ENCODE measurements at places on chromosomes 3 and 15.

DNA sequence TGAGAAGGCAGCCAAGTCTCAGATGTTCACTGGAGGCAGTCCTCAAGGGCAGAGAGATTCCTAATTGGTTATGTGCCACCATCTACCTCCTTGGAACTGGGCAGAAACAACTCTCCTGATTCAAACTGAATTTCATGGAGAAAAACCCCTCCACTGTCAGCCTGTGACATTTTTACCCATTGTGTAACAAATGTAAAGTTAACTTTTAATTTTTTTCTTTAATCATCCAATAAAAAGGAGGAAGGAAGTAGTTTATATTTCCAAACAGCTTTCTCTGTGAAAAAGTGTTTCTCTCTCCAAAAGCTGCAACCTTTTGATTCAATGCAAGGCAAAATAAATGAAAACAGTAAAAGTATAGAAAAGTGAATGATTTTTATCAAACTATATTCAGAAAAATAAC, 510 bp upstream of the COLQ start:
- no peak for DNase-seq

DNA sequence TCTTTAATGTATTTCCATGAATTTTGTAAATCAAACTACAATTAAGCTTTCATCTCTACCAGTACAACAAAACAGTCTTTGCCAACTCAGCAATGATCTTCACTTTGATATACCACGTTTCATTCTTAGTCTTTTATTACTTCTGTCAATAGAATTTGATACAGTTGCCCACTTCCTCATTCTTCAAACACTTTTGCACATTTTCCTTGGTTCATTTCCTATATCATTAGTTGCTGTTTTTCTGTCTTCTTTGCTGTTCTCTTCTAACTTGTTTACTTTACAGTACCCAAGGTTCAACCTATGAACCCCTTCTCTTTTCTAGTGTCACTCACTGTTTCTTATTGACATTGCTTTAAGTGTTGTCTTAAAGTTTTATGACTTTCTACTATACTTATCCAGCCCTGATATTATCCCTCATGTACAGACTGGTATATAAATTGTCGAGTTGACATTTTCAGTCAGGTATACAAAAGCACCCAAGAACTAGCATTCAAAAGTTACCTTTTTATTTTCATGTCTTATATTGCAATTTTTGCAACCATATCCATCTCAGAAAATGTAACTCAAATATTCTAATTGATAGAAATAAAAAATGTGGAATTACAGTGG, 903.1 kb downstream of the NSUN3 start:
- DNase-seq: no peak

- DNase-seq: no peak
These were observed 103.3 kb downstream of the IL1RAP start for GRCh38 chr3:190617185-190617584.

DNA sequence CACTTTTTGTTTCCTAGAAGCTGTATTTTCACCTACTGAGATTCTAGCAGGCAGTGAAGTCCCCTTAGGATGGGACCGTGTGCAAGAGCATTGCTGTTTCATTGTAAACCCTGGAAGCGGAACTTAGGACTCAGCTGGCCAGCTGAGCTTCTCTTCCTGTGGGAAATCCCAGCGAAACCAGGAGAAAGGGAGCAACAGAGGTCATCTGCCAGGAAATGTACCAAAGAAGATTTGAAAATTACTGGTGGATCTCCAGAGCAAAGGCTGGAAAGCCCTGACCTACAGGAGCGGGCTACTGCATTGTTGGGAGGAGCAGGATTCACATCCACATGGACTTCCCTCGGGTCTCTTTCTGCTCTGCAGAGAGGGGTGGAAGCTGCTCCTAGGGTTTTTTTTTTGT, 7.6 kb upstream of the ADPRH start:
- DNase-seq: no peak

DNA sequence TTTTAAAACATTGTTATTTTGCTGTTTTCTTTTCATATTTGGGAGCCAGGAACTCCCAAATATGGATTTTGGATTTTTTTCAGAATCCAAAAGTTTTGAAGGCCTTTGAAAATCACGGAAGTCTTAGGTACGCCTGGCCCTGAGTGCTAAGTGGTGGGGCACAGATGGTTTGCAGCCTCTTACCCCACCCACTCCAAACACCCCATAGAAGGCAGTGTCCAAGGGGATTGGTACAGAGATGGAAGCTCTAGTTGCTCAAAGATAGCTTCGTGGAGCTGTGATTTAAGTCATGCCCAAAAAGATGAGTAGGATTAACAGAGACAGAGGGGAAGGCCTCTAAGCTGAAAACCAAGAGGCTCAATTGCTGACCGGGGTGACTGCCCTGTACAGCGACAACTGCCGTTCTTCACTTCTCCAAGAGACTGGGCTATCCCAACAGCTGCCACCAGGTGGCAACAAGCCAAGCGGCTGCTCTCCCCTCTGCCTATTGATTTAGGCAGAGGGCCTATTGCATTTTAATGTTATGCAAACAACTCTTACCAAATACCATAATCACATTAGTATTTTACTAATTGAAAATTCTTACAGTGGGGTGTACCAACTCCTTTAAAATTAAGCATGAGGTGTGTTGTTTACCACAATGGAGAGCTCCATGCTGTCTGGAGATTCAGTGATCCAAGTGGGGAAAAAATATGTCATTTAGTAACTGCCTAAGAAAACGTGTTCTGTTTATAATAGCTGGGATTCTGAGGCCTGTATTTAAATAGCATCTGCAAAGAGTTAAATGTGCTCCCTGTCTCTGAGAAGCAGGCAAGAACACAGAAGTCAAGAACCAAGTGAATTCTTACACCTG, 64.0 kb upstream of the C15orf61 start:
- DNase-seq: peak; percentile 92

- no peak for DNase-seq
These were observed 99.8 kb downstream of the KCNH8 start for GRCh38 chr3:19248143-19248542.

DNA sequence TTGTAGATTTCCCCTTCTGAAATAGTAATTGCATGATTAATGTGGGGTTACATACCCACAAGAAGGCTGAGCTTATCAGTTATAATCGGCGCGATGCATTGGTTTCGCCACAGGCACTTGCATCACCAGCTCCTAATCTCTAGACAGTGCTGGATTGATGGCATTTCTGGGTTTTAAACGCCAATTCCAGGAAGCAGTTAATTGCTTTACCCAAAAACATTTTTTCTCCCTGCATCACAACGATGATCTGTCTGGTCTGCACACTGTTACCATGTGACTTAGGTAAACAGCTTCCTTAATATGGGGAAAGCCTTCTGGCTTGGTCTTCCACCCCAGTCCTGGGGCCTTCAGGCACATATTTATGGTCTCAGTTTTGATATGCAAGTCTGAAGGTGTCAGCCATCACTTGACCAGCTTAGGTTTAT, 70.0 kb upstream of the HEG1 start:
- no peak for DNase-seq

DNA sequence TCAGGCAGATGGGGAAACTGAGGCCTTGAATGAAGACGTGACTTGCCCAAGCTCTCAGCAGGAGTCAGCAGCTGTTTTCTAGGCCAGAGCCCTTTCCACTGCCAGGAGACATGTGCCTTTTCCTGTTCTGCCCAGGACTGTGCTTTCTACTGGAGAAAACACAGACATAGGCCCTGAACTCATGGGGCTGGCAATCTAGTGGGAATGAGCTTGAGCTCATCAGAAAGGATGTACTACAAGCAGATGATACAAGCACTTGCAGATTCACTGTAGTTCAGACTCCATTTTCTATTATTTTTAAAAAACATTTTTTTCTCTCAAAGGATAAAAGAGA, 14.4 kb downstream of the MASP1 start:
- no peak for DNase-seq

GRCh38 chr15:62474021-62474770, 309.1 kb upstream of the C2CD4B start:
- no peak for DNase-seq

DNA sequence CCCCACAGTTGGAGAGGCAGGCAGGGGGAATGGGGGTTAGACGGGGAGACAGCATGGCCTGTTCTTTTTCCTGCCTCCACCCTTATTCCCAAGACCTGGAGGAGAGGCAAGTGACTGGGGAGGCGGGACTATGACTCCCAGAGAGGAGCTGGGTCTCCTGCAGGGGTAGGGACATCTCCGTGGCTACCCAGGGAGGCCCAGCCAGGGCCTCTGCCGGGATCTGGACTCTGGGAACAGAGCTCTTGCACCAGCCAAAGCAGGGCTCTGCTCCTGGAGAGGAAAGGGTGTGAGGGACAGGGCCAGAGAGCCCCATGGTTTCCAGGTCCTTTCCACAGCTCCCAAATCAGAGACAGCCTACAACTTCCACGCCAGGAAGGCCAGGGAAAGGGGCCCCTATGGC, 22.8 kb downstream of the CFAP100 start:
- no peak for DNase-seq

DNA sequence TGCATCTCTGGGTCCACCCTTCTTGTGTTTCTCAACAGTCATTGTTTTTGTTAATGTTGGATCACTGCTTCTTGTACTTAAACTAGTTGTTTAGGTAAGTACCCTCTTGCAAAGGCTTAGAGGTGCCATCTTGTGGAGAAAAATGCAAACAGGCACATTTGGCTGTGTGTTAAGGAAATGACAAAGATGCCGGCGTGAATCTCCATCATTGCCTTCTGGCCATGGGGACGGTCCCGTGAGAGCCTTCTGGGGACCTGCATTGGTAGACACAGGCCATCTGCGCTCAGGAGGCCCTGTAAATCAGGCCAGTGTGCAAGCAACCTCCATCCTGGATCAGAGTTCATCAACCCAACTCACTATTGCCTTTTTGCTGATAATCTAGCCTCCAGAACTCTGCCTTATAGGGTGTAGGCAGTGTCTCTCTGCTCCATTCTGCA, 158.6 kb upstream of the NR2E3 start:
- peak; percentile 81 for DNase-seq

GRCh38 chr3:9779075-9779593, 9.4 kb upstream of the CAMK1 start:
- DNase-seq: no peak

DNA sequence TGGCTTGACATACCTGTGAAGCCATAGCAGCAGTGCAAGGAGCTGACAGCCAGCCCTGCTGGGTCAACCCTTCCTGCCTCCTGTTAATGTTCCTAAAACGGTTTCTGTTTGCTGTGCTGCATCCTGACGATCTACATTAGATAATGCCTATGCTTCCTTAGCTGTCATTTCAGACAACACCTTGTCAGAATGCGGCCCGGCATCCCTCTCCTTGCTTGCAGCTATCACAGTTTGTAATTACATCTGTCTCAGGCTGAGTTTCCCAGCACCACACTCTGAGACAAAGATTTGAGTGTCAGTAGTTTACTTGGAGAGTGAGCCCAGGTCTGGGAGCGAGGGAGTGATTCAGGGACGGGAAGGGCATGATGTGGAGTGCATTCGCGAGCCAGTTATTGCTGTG, 9.0 kb downstream of the TRH start:
- no peak for DNase-seq

DNA sequence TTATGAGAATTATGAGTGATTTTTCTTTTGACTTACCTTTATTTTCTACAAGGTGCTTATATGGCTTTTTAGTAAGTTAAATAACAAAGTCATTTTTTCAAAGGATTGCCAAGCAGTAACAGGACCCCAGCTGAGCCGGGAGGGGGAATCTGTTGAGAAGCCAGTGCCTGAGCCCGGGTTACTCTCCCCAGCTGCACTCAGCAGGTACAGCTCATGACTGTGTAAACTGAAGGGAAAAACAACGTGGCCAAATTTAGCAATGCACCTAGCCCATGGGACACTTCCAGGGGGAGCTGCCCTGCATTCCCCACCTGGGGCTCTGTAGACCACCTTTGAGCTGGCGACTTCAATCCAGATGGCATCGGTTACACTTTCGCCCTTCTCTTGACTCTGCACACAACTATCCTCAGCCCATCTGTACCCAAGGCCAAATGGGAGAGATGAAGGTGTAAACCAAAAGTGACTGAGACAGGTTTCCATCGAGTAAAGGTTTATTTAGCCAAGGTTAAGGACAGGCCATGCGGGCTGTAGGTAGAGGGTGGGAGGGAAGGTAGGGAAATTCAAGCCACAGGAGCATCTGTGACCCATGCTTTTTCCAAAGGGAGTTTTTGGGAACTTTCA, 18.2 kb upstream of the HCN4 start:
- no peak for DNase-seq

GRCh38 chr3:50520849-50521248, 17.4 kb upstream of the CACNA2D2 start:
- DNase-seq: peak; percentile 39

GRCh38 chr15:39587096-39587721, 6.3 kb downstream of the THBS1 start:
- no peak for DNase-seq

DNA sequence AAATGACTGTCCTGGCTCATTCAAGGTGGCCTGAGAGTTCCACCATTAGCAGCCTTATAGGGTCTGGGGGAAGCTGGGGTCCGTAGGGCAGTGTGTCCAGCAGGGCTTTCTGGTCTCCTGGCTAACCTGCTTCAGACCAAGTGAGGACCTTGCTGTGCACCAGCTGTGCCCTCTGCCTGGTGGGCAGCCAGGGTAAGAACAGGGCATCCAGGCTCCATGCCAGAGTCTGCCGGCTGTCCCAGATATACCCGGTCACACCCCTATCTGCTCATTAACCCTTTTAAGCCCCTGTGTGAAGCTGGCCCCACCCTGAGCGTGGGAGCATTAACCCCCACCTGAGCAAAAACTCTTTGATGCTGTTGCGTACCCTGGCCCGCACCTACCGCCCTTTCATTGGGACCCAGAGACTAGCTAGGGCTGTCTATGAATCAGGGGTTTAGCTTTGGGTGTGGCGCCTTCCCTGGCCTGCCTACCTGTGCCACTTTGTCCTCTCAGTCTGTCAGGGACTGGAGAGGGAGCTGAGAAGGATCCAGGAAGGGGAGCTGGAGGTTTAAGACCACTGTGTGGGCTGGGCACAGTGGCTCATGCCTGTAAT, 17.6 kb downstream of the SEMA3F start:
- DNase-seq: no peak

- no peak for DNase-seq
These were observed 13.3 kb downstream of the TLE3 start for GRCh38 chr15:70084461-70084860.

GRCh38 chr3:50573566-50574443, 4.5 kb downstream of the HEMK1 start:
- DNase-seq: no peak

GRCh38 chr3:111892070-111892469, 33.0 kb downstream of the PHLDB2 start:
- DNase-seq: no peak

DNA sequence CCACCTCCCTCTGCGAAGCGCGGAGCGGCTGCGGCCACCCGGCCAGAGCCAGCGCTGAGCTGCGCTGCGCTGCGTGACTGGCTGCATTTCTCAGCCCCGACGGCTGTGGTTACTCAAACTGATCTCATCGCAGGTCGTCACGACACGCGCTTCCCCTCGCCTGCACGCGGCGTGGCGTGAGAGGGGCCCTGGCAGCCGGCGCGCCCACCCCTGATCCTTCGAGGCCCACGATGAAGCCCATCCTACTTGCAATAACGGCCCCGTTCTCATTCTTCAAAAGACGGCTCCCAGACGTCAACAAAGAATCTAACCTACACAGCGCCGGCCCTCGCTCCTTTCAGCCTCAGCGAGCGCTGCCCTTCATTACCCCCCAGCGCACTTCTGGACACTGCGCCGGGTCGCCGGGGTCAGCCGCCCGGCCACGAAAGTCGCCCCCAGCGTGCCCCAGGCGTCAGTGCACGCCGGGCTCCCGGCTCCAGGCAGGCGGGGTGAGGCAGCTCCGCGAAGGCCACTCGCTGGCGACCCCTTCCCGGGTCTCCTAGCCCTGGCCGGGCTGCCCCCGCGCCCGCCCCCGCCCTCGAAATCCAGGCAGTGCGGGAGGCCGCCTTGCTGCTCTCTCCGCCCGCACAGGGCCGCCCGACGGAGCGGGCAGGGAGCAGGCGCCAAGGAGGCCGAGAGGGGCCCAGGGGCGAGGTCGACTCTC, 9.9 kb upstream of the LEKR1 start:
- DNase-seq: no peak
